NCI-H1436 treated with DMSO at 0.1 percent for 48 hours (cell line): ENCODE measurements at places on chromosomes 4 and X.

DNA sequence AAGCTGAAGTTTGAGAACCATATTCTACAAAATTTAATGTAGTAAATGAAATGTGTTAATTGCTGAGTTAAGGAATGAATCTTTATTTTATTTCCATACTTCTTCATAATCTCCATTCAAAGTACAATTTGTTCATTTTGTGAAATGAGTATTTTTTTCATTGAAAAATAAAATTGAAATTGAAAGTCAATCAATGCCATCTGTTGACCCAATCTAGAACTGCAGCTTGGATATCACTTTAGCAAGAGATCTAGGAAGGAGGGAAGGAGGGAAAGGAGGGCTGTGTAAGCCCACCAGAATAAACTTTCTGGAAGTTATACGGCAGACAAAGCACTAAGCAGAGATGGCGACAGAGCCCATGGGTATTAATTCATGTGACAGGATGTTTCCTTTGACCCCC is 128.4 kb downstream of the ZMAT1 start:
- DNase-seq: no peak

GRCh38 chr4:103289186-103289585 is 91.0 kb upstream of the CENPE start:
- no peak for DNase-seq

- no peak for DNase-seq
These were observed 414.3 kb upstream of the RPS6KA3 start for GRCh38 chrX:20680998-20681397.

DNA sequence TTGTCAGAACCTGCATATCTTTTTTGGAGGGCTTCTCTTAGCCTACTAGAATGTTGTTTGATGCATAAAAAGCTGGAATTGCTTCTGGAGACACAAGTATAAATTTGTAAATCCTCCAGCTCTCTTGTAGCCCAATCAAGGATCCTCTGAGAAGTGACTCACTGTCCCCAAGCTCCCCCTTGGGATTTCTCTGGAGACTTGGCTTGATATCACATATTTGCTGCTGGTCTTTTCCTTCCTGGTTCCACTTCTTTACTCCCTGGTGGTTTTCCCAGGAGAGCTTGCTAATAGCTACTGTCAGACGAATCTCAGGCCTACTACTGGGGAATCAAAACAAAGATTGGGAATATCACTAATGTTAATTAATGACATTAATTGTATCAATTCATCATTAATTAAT is 173.1 kb downstream of the STK32B start:
- no peak for DNase-seq

DNA sequence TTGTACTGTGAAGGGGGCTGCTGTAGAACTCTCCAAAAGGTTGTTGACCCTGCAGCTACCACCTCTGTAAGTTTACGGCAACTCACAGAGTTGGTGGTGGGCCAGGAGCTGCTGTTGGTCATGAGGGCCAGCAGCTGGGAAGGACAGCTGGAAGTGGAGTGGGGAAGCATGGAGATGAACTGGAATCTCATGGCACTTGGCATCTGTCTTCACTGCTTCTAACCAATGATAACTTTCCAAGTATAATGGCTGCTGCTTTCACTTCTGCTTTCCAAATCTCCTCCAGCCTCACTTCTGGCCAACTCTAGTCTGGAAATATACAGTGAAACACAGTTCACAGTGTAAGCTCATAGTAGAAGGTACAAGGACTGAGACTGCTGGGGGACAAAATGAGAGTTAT is 126.5 kb upstream of the INTU start:
- DNase-seq: no peak
